Left ventricle myocardium inferior (tissue), 1 donor: ENCODE measurements at places on chromosomes 12 and 14.

GRCh38 chr14:106556665-106557289, 1030.4 kb downstream of the TMEM121 start:
- DNase-seq = no peak

- DNase-seq = peak; percentile 13
Measured at GRCh38 chr14:104136472-104137296, 1.7 kb upstream of the KIF26A start.

DNA sequence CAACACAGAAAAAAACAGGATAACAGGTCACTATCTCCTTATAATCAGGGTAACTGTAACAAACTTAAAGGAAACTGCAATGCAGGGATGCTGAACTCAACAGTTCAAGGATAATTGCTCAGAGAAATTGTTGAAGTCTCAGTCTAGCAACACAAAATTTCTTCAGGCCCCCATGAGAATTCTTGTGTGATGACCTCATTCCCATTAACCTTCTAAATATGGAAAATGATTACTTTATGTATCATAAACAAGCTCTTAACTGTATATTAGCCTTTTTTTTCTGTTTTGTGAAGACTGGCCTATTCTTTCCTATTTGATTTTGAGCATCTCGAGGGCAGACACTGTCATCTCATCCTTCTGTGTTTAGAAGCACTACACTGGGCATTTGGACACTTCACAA, 47.1 kb downstream of the IGF1 start:
- DNase-seq = no peak

DNA sequence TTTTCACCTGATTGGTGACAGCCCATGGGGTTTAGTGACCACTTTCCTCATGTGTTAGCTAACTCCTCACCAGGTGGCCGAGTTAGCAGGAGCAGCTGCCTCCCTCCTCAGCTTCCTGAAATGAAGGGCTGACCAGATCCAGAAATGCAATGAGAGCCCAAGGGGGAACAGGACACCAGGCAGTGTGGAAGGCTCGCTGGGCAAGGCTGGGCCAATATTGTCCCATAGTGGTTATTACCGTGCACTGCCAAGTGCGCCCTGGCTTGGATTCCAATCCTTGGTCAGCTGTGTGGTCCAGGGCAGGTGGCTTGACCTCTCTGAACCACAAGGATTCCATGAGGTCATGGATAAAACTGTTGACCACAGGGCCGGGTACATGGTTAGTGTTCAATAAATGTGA, 3.6 kb upstream of the HSPB8 start:
- DNase-seq = no peak

DNA sequence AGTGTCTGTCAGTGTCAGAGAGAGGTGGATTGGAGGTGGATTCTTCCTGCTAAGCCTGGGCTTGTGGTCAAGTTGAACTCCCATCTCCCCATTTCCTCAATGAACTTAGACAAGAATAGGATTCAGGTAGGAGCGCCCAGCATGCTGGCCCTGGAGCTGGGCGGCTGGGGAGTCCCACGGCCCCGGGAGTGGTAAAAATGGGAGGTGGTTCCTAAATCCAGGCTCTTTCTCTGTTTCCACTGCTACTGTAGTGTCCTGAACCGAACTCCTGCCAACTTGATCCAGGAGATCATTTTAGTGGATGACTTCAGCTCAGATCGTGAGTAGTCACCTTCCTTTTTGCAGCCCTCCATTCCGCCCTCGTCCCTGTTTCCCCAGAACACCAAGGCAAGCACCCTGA, 65.1 kb downstream of the GALNT16 start:
- DNase-seq = no peak

- no peak for DNase-seq
Measured at GRCh38 chr14:21486640-21487087, 9.7 kb downstream of the TOX4 start.

GRCh38 chr14:73153272-73153671, 17.0 kb downstream of the PSEN1 start:
- no peak for DNase-seq

DNA sequence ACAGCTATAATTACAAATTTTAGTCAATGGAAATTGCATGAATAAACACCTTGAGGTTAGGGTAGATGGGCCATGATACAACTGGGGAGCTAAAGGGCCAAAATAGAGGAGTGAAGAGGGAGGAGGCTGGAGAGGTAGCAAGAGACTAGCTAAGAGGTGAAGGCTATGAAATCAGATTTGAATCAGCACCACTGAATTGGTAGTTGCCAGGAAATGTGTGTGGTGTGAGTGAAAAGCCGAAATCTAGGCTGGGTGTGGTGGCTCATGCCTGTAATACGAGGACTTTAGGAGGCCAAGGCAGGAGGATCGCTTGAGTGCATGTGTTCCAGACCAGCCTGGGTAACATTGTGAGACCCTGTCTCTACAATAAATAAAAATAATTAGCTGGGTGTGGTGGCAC, 22.7 kb downstream of the YY1 start:
- DNase-seq = no peak

DNA sequence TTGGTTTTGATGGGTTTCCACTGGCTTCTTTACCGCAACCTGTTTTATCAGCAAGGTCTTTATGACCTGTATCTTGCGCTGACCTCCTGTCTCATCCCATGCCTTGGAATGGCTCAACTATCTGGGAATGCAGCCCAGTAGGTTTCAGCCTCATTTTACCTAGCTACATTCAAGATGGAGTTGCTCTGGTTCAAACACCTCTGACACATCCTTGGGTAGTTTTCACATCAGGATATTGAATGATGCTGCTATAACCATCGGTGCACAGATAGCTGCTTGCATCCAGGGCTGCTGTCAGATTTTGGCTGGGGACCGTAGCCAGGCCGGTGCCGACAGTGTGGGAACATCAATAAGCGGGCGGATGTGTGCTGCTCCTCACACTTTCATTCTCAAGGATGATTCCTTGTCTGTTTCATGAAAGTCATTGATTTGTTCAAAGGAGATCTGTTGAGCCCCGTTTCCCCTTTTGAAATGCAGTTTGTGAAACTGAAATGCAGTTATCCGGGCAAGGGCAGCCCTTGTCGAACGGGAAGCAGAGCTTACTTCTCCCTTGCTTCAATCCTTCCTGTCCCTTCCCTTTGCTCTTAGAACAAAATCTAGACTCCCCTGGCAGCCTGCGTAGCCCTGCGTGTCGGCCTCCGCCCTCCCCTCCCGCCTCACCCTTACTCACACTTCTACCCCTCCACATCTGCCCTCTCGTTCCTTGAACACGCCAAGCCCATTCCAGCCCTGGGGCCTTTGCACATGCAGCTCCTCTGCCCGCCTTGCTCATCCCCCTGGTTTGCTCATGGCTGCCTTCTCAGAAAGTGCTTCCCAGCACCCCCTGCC, 49.2 kb upstream of the NCOR2 start:
- DNase-seq = no peak

DNA sequence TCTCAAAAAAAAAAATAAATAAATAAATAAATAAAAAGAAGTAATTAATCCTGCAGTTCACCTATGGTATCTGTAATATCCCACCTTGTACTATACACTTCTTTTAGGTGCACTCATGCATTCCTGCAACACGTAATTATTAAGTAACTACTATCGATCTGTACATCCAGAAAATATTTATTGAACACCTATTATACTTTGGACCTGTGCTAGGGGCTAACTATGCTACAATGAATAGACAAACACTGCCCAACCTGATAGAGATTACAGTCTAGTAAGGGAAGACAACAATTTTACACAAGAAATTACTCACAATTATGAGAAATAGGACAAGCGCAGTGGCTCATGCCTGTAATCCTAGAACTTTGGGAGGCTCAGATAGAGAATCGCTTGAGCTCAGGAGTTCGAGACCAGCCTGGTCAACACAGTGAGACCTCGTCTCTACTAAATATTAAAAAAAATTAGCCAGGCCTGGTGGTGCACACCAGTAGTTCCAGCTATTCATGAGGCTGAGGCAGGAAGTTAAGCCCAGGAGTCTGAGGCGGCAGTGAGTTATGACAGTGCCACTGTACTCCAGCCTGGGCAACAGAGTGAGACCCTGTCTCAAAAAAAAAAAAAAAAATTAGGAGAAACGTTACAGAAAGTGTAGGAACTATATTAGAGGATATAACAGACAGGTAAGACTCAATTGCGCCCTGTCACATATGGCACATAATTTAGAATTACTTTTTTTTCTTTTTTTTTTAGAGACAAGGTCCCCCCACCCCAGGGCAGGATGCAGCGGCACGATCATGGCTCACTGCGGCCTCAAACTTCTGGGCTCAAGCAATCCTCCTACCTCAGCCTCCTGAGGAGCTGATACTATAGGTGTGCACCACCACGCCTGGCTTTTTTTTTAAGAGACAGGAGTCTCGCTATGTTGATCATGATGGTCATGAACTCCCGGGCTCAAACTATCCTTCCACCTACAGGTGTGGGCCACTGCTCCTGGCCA, 1.2 kb downstream of the NRDE2 start:
- DNase-seq = no peak

- DNase-seq = no peak
Measured at GRCh38 chr12:10033783-10034545, 3.5 kb downstream of the CLEC9A start.

DNA sequence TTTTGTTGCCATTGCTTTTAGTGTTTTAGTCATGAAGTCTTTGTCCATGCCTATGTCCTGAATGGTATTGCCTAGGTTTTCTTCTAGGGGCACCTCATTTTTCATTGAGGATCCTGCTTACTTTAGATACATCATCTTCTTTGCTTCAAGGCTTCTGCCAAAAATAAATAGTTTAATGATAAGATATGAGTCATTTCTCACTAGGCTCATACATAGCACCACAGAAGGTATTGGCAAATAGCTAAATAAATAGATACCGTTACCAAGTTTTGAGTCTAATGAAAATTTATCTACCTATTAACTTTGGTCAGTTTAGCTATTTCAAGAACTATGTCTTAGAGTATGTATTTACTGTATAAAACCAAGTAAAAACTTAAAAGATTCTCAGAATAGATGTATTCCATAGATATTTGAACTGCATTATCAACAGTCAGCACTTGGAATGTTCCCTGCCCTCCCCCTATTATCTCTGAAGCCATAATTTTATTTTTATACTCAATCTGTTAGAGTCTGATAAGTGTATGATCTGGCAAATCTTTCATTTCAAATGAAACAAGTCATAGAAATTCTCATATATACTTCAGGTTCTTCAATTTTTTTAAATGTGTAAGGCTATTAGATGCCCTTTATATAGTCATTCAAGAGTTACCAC, 310.2 kb downstream of the CCDC91 start:
- no peak for DNase-seq

DNA sequence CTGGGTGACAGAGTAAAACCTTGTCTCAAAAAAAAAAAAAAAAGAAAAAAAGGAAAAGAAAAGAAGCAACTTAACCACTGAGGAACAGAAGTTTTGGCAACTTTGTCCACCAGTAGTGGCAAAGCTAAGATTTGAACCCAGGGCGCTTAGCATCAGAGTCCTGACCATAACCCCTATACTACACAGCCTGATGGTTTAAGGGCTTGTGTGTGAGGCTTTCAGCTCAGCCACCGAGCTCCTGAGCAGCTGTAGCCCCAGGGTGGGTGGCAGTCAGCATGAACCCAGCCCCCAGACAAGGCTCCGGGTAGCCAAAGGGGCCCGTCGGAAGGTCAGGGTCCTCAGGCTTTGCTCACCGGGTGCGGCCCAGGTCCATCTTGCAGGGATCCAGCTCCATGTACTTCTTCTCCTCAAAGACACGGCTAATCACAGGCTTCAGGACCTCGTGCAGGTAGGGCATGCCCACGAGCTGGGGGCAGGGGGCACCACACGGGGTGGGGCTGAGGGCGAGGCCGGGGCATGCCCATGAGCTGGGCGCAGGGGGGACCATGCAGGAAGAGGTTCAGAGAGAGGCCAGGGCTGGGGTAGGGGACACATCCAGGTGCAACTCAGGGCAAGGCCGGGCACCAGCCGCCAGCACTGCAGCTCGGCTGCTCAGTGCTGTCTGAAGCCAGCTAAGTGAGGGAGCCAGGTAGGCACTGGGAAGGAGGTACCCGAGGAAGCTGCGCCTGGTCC, 20.9 kb downstream of the RASAL1 start:
- no peak for DNase-seq

DNA sequence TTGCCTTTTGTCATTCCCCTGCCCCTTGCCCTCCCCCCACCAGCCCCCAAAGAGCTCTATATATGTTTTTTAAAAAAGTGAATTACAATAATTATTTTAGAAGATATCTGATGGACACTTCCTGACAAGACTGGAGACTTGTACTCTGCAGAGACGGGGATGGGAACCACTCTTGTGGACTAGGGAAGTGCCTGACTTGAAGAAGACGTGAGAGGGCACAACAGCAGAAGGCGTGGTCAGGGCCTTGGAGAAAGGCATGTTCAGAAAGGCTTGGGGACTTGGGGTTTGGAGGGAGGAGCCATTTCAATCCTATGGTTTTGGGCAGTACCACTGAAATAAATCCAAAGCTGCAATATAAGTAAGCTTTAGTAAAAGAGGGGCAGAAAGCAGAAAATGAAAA, 154.7 kb downstream of the APAF1 start:
- no peak for DNase-seq

DNA sequence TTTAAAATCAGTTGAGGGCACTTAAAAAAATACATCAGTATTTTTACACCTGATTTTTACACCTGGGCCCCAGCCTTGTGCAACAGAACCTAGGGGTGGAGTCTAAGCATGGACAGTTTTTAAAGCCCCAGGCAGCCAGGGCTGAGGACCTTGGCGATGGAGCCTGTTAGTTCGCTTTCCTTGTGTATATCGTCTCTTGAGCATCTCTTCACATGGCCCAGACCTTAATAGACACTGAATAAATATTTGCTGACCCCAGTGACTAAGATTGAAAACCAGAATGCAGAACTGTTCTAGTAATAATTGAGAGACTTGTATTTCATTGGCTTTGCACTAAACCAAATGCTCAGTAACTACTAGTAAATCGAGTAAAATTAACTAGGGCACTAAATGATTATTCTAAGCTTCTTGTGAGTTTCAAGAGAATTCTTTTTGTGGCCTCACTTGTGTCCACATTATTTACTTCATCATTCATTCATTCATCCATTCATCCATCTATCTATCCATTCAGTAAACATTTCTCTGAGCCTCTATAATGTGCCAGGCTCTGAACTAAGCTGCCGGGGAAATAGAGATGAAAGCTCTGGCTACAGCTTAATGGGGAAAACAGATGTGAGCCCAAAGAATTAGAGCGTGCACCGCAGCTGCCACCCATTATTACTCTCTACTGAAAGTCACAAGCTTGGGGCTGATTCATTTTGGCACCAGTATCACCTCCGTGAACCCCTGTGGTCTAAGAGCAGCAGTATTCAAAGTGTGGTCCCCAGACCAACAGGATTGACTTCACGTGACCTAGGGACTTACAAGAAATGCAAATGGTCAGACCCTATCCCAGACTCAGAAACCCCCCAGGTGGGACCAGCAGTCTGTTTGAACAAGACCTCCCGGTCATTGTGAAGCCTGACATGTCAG, 30.7 kb upstream of the BCL7A start:
- no peak for DNase-seq

GRCh38 chr12:461425-461824, 1.7 kb downstream of the B4GALNT3 start:
- no peak for DNase-seq
